ENCODE measurements at places on chromosomes 2 and 18.

GRCh38 chr2:30213326-30213725, 18.0 kb upstream of the LBH start:
- DNase-seq: no peak

DNA sequence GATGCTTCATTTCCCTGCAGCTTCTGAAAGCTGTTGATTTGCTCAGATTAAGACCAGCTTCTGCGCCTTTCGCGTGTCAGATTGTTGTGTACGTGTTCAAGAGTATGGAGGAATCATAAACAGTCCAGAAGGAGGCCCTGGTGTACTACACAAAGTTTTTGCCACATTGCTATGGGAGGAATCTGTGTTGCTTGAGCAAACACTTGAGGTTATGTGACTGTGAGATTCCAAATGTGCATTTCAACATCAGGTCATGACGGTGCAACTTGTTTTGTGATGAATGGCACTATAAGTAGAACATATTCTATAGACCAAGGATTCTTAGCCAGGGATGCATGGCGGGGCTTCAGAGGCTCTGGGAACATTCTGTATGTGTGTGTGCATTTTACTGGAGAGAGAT, 35.0 kb downstream of the SRSF7 start:
- DNase-seq: no peak

- DNase-seq: no peak
Observed at GRCh38 chr2:241903121-241904010, 33.8 kb downstream of the RTP5 start.

DNA sequence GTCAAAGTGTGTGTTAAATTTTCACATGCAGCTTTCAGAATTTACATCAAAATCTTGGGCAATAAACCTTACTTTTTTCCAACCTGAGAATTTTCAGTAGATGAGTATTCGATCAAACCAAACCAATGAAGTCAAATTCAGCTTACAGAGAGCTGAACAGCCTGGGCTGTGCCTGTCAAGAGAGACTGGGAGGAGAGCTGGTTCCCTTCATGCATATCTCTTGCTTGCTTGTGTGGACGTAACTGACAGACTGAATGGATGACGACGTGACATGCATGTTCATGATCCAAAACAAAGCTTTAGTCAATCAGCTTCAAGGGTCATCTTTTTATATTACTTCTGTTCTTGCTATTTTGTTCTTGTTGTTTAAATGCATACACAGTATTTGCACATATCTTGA, 145.2 kb downstream of the GALNT3 start:
- DNase-seq: no peak

DNA sequence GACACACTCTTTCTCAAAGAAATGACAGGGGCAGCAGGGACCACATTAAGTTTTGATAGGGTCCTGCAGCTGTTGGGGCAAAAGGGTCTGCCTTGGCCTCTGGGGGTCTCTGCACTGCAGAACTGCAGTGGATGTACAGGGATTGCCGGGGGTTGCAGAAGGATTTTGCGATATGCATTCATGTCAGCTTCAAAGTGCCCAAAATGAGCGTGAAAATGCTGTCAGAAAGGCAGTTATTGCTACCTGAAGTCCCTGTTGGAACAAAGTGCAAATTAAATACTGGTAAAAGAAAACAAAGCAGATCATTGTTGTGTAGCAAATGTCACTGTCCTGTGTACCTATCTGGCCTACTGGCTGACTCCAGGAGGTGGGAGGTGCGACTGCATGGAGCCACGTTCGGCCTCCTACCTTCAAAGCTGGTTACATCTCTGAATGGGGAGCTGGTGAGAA, 78.8 kb upstream of the MAP4K3 start:
- no peak for DNase-seq

DNA sequence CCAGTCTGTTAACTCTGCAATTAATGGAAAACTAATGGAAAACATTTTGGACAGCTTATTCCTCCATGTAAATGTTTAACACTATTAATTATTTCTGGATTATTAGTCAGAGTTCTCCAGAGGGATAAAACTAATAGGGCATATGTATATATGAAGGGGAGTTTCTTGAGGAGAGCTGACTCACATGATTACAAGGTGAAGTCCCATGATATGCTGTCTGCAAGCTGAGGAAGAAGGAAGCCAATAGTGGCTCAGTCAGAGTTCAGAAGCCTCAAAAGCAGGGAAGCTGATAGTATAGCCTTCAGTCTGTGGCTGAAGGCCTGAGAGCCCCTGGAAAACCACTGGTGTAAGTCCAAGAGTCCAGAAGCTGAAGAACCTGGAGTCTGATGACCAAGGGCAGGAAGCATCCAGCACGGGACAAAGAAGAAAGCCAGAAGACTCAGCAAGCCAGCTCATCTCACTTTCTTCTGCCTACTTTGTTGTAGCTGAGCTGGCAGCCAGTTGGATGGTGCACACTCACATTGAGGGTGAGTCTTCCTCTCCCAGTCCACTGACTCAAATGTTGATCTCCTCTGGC, 136.0 kb downstream of the PTH2R start:
- DNase-seq: no peak

DNA sequence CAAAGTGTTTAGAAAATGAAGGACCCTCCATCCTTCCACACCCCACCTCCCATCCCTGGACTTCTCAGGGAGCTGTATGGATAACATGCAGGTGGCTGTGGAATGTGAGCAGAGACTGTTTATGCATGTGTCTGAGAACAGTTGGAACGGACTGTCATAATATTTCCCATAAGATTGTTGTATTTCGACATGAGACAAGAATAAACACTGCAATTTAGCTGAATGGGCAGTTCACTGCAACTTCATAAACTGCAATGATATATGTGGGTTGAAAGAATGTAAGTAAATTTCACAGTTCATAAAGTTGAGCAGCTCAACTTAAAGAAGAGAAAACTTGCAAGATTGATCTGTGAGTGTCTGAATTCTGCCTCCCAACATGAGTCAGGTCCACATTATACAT, 74.6 kb downstream of the MEP1B start:
- DNase-seq: no peak

DNA sequence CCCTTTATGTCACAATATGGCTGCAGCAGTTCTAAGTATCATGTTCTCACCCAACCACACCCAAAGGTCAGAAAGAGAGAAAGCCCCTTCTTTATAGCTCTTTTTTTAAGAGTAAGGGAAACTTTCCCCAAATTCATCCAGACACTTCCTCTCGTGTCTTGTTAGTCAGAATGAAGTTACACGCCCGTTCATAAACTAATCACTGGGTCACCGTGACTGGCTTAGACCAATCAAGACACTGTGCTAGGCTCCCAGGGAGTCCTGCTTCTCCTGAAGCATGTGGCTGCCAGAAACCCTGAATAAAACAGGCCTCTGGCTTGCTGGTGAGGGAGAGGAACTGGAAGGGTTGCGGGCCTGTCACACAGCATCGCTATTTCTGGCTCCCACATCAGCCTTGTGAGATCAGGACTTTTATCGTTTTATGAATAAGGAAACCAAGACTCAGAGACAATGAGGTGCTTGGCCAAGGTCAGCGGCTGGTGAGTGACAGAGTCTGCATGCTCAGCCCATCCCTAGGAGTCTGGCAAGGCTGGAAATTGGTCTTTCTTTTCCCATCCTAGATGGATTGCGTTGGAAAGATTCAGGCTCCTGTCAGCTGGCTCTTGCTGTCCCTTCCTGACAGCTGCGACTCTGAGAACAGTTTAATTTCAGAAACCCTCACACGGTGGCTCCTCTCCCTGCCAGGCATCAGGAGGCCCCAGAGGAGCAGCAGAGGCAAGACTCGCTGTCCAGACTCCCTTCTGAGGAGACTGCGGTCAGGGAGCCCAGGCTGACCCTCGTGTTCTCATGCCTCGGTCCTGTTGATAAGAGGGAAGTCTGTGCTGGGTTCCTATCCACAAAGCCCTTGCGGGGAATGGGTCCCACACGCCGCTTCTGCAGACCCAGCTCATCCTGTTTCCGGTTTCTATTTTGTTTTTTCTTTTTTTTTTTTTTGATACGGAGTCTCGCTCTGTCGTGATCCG, 104.5 kb upstream of the TAF1B start:
- DNase-seq: no peak

- no peak for DNase-seq
Observed at GRCh38 chr2:43402002-43402401, 175.6 kb upstream of the ZFP36L2 start.

DNA sequence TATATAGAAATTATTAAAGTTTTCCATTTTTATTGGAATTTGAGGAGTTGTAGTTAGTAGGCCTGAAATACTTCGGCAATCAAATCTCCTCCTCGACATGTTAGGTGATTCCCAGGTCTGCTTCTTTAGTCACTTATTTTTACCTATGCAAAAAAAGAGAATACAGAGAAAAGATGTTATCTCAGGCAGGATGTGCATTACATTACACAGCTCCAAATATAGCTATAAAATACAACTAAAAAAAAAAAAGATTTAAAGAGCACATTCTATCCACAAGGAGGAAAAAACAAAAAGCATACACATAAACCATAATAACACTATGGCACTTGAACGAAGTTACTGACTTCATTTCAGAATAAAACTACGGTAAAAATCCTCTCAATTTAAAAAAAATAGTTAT, 8.1 kb downstream of the STK17B start:
- peak; percentile 60 for DNase-seq

DNA sequence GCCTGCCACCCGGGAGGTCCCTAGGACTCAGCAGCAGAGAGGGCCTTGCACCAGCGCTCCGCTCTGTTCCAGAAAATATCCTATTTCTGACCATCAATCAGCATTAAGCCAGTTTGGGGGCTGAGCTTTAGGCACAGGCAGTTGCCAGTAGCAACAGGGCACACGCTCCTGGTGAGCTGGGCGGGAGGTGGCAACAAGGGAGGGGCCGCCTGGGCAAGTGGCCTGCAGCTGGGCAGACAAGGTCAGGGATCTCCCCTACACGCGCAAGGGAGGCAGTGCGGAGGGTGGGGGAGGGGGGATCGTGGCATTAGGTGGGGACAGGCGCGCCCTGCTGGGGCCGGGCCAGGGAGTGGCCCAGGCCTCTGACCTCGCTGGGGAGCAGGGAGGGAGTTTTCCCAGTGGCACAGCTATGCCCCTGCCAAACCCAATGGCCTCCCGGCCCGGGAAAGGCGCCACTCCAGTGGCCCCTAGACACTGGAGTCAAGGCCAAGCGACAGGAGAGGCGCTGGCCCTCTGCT, 302.8 kb downstream of the NCKAP5 start:
- no peak for DNase-seq

DNA sequence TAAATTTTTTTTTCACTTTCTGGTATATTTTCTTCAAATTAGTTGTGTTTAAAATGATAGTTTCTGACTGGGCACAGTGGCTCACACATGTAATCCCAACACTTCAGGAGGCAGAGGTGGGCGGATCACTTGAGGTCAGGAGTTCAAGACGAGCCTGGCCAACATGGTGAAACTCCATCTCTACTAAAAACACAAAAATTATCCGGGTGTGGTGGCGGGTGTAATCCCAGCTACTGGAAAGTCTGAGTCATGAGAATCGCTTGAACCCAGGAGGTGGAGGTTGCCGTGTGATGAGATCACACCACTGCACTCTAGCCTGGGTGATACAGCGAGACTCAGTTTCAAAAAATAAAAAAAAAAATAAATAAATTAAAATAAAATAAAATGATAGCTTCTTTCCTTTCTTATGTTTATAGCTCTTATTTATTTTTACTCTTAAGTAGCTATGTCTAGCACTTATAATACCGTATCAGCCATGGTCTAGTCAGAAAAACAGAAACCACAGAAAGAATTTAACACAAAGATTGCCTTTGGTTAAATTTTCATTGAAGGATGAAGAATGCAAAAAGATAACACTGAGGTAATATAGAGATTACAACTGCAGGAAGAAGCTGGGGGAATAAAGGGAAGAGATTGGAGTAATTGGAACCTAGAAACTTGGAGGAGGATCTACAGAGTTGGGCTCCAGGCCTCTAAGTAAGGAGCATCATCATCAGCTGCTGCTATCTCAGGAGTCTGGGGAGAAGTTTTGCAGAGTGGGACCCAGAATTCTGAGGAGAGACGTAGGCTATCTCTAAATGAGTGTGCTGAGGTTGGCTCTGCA, 54.7 kb upstream of the MBOAT2 start:
- no peak for DNase-seq

DNA sequence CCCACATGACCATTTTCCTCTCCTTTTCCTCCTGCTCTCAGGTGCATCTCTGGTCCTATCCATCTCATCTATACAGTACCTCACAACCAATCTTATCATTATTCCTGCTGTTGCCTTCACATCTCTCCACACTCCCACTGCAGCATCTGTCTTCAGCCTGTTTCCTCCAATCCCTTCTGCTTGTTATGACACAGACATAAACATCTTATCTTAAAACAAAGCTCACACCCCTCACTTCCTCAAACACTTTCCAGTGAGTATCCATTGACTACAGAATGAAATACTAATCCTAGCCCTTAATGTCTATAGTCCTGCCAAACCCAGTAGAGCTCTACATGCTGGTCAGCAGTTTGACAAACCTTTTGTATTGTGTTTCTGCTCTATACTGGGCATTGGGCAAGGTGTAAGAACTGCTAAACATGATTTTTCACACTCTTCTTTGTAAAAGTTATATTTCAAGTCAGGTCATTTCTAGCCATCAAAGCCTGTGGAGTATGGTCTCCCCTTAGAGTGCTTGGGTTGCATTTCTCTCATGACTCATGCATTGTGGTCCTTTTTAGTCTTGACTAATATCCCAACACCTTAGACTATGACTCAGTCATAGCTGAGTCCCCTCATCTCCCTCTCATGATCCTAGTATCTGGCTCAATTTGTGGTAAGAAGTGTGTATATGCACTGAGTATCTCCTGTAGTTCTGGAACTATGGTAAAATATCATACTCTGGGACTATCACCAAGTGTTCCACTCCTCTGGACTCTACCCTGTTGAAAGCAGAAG, 187.0 kb downstream of the CYRIA start:
- no peak for DNase-seq

DNA sequence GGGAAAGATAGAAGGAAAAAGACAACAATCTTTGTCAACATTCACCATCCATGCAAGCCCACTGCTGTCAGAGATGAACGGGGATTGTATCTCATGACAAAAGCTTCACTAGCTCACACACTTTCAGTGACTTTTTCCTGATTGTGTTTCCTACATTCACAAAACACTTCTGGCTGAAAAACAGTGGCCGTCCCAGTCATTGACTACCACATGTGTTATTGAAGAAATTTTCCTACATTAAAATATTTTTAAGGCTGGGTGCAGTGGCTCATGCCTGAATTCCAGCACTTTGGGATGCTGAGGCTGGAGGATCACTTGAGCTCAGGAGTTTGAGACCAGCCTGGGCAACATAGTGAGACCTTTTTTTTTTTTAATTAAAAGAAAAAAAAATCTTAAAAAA, 90.9 kb downstream of the MOGAT1 start:
- no peak for DNase-seq

DNA sequence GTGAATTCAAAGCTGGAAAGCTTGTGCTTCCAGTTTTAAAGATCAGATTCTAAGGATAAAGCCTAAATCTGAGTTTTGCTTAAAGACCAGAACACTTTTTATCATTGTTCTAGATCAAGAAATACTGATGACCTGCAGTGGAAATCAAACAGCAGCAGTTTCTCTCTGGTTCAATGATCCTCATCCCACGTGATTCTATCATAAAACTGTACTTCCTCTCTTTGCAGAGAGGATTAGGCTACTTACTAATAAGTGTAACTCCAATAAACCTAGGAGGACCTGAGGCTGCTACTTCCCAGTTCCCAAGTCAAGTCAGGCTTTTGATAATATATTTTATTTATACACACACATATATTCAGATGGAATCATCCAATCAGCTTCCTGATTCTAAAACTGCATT, 81.9 kb downstream of the TCF4 start:
- DNase-seq: no peak

- DNase-seq: peak; percentile 81
Observed at GRCh38 chr2:70984576-70985282, 6.3 kb downstream of the ANKRD53 start.

Measured in CD4-positive, CD25-positive, alpha-beta regulatory T cell (primary cell).